Hippocampal formation (tissue), 2 donors: ENCODE measurements at places on chromosomes 6 and 20.
A peak's percentile ranks its signal among the peaks of the same experiment; 100 is the strongest.

- no peak for DNase-seq
These were observed 31.1 kb downstream of the NTSR1 start for GRCh38 chr20:62739581-62740285.

DNA sequence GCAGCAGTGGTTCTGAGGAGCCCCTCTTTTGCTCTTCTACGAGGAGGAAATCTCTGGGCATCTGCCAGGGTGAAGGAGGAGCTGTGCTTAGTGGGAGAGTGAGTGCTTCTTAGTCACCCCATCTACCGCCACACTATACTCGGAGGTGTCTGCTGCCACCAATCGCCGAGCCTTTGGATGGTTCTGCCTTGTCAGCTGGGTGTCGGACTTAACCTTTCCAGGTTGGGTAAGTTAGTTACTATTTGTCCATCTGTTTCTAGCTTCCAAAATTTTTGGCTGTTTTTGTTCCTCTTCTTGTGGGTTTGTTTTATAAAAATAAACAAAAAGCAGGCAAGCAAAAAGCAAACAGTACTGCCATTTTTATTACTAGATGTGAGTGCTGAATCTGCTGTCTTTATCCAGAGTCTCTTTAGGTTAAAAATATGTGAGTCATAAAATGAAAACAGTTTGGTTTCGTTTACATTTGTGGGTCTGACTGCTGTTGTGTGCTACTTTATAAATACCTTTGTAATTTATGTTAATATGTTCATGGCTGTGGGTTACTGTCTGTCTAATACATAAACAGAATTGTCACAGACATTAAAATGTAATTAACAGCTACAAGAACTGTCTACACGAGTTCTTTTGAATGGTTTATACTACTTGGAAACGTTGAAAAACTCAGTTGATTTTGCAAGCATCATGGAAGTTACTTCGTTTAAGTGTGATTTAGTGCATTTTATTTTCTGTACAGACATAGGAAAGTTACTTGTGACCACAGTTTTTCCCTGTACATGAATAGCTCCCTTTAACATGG is 89.2 kb downstream of the ARID1B start:
- peak; percentile 36 for DNase-seq

DNA sequence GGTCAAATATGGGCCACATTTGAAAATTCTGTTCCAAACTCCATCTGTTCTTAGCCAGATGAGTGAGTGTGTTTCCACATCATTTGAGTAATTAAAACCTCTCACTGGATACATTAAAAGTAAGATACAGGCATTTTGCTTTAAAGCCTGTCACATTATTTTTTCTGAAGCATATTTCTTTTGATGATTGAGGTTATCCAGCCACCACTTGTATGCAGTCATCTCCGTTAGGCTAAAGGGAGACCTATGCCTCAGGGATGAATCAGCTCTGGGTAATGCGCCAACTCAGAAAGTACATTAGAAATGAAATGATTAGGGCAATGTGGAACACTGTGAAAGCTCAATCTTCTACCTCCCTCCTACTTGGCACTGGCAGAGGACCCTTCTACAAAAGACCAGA is 90.7 kb downstream of the SNAP25 start:
- DNase-seq = no peak

DNA sequence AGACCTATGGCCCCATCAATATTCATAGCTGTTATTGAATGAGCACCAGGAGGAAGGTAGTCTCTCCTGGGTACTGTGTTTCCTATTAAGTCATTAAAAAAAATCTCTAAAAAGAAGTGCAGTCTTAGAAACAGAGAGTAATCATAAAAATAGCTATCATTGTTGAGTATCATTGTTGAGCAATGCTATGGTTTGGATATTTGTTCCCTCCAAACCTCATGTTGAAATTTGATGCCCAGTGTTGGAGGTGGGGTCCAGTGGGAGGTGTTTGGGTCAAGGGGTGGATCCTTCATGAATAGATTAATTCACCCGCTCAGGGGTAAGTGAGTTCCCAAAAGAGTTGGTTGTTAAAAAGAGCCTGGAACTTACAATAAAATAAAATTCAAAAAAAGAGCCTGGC is 88.1 kb upstream of the IYD start:
- DNase-seq = no peak

DNA sequence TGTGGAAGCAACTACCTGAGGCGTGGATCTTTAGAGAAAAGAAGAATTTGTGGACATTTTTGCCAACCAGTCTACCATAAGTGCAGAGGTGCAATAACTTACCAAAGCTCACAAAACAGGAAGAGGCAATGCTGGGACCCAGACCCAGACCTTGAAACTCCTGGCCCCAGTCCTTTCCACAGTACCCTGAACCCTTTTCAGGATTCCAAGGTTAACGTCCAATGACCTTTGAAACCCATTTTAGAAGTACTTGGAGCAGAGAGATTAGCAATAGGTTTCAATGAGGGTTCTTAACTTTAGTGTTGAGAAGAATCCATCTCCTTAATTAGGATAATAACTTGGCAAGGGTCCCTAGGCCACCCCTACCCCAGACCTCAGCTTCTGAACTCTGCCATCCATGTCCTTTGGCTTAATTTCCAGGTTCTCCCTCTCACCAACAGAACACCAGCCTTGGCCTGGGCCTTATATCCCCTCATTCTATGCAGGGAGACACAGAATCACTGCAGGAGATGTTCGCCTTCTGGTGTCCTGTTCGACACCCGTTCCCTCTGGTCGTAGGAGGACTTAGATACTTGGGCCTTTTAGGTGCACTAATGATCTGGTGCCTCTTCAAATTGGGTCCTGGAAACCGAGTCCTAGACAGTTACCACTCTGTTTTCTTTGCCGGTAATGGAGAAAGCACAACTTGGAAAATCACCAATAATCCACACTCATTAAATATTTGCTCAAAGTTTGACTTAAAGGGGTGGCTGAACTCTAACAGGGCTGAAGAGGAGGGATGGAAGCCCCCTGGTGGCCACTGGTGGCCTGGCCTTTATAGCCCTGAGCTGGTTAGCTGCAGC is 40.6 kb downstream of the ISM1 start:
- no peak for DNase-seq

DNA sequence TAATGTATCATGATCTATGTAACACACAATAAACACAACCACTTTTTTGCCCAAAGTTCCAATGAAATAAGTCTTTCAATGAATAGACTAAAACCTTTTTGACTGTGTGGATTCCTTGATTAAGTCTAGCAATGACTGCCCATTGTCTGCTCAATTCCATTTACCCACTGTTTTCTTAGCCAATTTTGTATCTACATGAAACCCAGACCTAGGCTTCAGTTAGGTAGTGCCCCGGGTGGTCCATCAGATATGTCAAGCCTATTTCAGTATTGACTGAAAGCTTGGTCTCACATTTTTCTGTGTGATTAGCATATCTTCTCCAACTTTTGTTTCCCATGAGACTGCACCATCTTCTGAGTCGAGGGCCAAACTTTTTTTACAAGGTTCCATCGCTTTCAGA is 615.0 kb downstream of the C6orf118 start:
- DNase-seq = no peak

GRCh38 chr20:36861875-36862801 is 13.8 kb upstream of the TLDC2 start:
- DNase-seq = peak; percentile 86
